Brain microvascular endothelial cell (primary cell): ENCODE measurements at places on chromosomes 11 and 22.
A peak's percentile ranks its signal among the peaks of the same experiment; 100 is the strongest.

DNA sequence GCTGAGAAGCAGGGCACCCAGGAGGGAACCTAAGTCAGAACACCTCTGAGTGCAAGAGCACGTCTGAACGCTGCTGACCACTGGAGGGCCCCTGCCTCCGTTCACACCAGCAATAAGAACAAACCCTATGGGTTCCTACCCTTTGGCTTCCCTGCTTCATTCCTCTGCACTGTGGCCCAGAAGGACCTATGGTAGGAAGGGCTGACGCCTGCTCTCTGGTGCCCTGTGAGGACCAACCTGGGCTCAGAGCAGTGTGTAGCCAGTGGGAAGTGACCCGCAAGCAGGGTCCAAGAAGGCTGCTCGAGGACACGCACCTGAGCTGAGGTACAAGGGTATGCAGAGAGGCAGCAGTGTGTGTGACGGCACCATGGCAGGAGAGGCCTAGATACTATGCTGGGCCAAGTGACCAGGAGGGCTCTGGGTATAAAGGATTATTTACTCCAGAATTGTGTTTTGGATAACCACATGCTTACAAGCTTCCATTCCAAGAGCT, 68.8 kb upstream of the CLTCL1 start:
- DNase-seq: no peak

- no peak for DNase-seq
Observed at GRCh38 chr11:108817976-108818375, 153.1 kb downstream of the DDX10 start.

- peak; percentile 79 for DNase-seq
Observed at GRCh38 chr11:95577716-95578460, 211.7 kb downstream of the FAM76B start.

- no peak for DNase-seq
Observed at GRCh38 chr11:6623391-6624363, 4.5 kb upstream of the TPP1 start.

GRCh38 chr11:57630171-57630570, 19.5 kb downstream of the YPEL4 start:
- no peak for DNase-seq

- no peak for DNase-seq
Observed at GRCh38 chr22:32905400-32905799, 103.9 kb downstream of the TIMP3 start.

DNA sequence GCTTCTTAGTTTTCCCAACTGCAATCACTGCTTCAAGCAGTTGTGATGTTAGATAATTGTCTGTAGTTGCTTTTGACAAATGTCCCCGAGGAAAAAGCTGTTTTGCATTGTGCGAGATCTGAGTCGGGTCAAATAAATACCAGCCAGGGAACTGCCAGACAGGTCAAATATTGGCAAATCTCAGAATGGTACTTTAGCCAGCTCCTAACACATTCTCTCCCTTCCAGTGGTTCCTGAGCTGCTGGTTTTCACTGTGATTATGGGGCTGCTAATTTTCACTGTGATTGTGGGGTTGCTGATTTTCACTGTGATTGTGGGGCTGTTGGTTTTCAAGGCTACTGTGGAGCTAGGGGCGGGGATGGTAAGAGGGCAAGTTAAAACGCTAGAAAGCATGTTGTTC, 14.3 kb downstream of the RASSF10 start:
- DNase-seq: no peak

DNA sequence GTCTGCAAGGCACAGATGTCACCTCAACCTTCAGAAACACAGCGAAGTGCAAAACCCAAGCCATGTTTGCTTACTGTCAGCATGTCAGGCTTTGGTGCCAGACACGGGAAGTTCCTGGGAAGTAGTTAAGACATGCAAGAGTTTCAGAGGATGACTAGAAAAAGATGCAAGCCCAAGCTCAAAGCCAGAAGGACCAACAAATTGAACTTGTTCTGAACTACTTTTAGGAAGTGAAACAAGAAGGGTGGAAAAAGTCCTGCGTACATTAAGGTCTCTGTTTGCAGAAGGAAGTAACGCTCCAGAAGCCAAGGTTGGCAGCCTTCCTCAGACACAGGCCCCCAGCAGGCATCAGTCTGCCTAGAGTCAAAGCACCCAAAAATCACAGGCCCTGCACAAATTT, 2.6 kb downstream of the AP1B1 start:
- DNase-seq: no peak

GRCh38 chr11:74162681-74163467, 7.9 kb downstream of the C2CD3 start:
- DNase-seq: no peak

DNA sequence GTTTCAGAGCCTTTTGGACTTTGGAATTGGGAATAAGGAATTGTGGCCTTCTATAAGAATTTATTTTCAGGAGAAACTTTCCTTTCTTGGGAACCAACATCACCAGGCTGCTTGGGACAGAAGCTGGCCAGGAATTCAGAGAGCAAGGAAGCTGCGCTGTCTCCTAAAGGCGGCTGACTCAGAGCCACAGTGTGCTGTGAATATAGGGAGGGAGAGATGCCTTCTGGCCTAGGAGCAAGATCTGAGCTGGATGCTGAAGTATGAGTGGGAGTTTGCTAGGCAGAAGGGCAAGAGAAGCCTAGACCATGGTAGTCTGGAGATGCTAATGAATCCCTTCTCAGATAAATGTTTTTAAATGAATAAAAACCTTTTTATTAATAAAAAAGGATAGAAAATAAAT, 213.7 kb upstream of the TBCEL start:
- DNase-seq: peak; percentile 5

- peak; percentile 45 for DNase-seq
Observed at GRCh38 chr22:30286813-30287647, 2.3 kb downstream of the CASTOR1 start.

GRCh38 chr11:75873417-75874221, 58.6 kb downstream of the UVRAG start:
- DNase-seq: no peak

GRCh38 chr11:44601471-44602370, 36.3 kb downstream of the CD82 start:
- DNase-seq: no peak

DNA sequence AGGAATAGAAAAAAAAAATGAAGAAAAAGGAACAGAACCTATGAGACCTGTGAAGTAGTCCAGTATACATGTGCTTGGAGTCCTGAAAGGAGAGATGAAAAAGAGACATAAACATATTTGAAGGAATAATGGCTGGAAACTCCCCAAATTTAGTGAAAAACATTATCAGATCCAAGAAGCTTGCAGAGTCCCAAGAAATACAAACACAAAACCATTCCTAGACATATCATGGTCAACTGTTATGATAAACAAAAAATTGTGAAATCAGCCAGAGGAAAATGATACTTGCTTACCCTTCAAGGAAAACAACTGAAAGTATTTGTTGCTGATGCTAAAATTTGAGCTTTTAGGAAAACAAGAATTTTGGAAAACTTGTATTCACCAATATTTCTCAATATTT, 250.1 kb downstream of the DDX10 start:
- no peak for DNase-seq

DNA sequence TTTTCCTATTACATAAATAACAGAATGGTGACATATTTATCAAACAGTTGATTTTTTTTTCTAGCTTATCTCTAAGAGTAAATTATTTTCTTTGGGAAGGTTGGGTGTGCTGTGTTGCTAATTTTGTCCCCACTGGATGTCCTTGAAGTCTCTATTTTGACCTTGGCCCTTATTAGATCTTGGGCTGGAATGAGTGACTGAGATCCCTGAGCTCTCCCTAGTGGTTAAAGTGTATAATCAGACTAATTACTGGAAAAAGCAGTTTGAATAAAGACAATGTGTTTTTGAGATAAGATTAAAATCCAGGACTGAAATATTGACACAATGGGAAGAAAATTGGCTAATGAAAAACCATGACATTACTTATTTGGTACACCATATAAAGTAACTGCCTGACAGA, 56.1 kb downstream of the AASDHPPT start:
- DNase-seq: no peak

DNA sequence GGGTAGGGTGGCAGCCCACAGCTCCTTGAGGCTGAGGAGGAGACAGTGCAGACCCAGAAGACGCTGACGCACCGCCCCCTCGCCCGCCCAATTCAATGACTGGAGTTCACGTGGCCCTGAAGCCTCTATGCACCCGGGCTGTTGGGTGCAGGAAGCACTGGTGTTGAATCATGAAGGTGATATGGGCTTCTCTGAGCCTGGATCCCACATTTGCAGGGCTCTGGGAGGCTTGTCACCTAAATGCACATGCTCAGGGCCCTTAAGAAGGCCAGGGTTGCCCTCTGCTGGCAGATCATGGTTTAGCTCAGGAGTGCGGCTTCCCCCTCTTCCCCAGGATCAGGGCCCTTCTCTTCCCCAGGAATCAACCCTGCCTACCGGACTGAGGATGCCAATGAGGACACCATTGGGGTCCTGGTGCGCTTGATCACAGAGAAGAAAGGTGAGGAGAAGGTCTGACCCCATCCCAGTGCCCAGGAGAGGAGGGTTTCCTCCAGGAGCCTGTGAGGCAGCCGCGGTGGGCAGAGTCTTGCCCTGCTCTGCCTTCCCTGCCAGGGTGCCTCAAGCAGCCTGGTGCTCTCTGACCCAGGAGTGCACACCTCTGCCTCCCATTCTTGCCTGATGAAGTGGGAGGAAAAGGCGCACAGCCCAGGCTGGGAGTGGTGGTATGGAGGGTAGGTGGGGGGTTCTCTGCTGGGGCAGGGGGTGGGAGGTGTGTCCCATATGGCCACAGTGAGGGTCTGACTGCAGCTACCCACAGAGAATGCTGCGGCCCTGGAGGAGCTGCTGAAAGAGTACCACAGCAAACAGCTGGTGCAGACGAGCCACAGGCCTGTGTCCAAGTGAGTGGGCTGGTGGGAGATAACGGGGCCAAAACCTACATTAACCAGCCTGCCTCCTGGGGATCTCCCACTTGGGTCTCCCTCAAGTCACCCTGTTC, 17.5 kb downstream of the RELT start:
- DNase-seq: peak; percentile 73

- no peak for DNase-seq
Observed at GRCh38 chr22:45657701-45658100, 13.9 kb upstream of the ATXN10 start.

- DNase-seq: peak; percentile 15
Observed at GRCh38 chr11:68550485-68550817, 89.9 kb downstream of the PPP6R3 start.

GRCh38 chr22:48951836-48952235, 875.8 kb downstream of the BRD1 start:
- no peak for DNase-seq
